ENCODE measurements at places on chromosomes 7 and 10. TPM values are rescaled to one million over a fixed set of nuclear protein-coding genes. Genes with fewer than 3 reads are reported as not detected.
A peak's percentile ranks its signal among the peaks of the same experiment; 100 is the strongest.

GRCh38 chr7:42702647-42703046, 209.2 kb downstream of the C7orf25 start:
- no peak overlapping the region for H3K27ac ChIP-seq
- H3K27me3 ChIP-seq = no peaks in the 10 kb centered on the region
- H3K4me3 ChIP-seq = no peak overlapping the region
- no peaks in the 10 kb centered on the region for H3K36me3 ChIP-seq
- DNase-seq = peak; percentile 6

GRCh38 chr10:71805776-71806703, 32.7 kb upstream of the VSIR start:
- H3K27ac ChIP-seq = no peak overlapping the region
- peak; percentile 84 for DNase-seq
- no peaks in the 10 kb centered on the region for H3K36me3 ChIP-seq
- H3K4me1 ChIP-seq = no peaks in the 10 kb centered on the region
- peaks cover 3% of the 10 kb centered on the region for H3K27me3 ChIP-seq
- peak overlapping the region; percentile 32 for H3K4me3 ChIP-seq

- no peak overlapping the region for H3K4me3 ChIP-seq
- no peaks in the 10 kb centered on the region for H3K27me3 ChIP-seq
- no peaks in the 10 kb centered on the region for H3K36me3 ChIP-seq
Measured at GRCh38 chr10:126911301-126911700, 6.1 kb downstream of the DOCK1 start.

Gene CLDN12
- total RNA-seq = 52.1 TPM

Gene TAC1
- 8.7 TPM for total RNA-seq

Gene HOXA2
- not detected for total RNA-seq
